ENCODE measurements at places on chromosomes 1 and 21.

DNA sequence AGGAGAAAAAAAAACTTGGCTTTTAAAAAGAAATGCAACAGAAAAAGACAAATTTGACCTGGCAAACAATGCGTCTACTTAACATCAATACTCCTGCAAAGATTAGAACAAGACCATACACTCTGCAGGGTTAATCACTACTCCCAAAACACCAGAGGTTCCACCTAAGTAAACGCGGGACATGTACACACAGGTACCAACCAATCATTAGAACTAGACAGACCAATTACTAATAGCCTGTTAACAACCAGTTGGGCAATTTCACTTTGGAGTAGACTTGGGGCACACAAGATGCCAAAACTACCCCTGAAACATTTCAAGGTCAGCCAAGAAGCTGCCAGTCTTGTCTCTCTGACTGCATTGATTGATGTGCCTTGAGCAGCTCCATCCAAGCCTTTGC, 125.8 kb downstream of the RRAGC start:
- no peak for DNase-seq

GRCh38 chr1:167973832-167974231, 37.0 kb upstream of the MPC2 start:
- no peak for DNase-seq

DNA sequence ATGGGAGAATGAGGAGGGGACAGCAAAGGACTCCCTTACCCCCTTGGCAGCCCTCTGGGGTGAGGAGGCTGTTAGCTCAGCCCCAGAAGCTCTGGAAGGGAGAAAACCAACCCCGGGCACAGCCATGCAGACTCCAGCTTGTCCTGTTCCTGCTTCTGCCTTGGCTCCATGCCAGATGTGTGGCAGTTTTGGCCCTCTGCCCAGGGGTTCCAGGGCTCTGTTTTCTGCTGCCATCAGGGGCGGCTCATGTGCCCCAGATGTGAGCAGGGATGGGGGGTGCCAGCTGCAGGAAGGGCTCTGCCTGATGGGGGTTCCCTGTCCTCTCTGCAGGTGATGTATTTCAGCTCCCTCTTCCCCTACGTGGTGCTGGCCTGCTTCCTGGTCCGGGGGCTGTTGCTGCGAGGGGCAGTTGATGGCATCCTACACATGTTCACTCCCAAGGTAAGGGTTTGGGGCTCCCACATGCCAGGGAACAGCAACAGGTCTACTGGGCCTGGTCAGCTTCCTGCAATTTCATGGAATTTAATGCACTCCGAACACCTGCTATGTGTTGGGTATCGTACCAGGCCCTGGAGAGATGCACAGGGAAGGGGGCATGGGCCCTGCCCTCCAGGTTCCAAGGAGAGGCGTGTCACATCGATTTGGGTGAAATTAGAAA, 26.1 kb downstream of the SLC6A17 start:
- DNase-seq = no peak

- DNase-seq = no peak
These were observed 255.8 kb downstream of the RHOU start for GRCh38 chr1:228990906-228991569.

GRCh38 chr1:8790987-8791386, 26.5 kb downstream of the RERE start:
- no peak for DNase-seq

DNA sequence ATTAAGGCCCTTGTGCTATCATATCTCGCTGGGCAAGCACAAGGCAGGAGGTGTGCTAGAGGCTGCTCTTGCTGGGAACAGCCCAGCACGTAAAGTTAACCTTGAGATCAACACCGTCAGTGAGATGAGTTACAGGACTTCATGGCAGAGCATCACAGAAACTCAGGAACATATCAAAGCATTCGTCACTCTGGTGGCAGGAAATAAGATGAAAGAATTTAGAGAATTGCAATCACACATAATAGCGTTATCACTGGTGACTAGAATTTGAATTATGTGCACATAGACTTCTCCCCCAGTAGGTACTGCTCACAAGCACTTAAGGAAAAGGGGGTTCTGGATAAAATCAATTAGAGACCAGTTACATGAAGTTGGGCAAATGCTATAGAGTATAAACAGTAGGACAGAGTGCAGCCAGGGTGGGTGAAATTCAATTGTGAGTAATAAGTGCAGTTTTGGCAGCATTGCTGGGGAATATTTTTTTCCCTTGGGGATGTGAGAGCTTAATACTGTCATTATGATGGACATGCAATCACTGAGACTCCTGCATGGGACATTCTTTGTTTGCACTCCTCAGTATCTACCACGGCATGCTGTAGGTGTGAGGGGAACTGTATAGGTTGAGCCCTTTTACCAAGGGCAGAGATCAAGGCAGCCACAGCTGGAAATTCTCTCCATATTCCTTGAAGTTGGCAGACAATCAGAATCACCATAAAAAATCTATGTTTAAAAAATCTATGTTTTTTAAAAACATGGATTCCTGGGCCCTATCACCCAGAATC, 44.2 kb upstream of the ARHGAP29 start:
- no peak for DNase-seq

DNA sequence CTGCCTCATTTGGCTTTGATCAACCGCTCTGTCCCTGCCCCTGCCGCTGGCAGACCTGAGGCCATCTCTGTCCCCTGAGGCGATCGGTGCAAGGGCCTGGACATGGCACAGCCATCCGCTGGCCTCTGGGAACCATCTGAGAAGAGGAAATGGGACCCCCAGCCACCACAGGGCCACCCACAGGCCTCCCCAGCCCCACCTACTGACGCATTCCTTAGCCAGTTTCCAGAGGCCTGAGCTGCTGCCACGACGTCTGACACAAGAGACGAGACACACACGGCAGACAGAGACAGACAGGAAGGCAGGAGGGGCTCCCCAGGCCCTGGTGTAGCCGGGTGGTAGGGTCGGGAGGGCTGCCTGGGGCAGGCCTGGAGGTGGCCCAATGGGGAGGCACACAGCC, 37.3 kb upstream of the EDN2 start:
- DNase-seq = no peak

DNA sequence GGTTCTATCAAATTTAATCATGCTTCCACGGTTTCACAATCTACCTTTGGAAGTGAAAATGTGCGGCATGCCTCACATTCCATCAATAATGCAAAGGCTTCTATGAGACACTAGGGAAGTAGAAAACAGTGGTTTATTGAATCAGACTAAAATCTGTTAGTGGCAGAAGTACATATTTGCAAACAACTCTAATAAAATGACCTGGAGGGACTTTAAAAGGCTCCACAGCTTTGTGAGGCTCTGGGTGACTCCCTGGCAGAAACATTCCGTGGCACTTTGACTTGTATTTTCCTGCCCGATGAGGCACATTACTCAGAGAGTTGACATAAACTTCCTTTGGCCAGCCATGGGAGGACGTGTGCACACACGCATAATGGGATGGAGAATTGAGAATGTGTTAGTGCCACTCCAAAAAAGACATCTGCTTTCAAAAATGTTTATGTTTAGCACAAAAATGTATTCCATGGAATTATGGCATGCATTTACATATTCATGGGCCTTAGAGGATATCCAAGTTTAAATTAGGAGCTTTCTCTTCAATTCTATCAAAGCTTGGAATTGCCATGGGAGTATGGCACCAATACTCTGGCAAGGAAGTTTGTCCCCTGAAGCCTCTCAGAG, 60.0 kb upstream of the SSX2IP start:
- DNase-seq = no peak

Measured in central memory CD4-positive, alpha-beta T cell (primary cell).